ENCODE measurements at places on chromosomes 7 and 10.

DNA sequence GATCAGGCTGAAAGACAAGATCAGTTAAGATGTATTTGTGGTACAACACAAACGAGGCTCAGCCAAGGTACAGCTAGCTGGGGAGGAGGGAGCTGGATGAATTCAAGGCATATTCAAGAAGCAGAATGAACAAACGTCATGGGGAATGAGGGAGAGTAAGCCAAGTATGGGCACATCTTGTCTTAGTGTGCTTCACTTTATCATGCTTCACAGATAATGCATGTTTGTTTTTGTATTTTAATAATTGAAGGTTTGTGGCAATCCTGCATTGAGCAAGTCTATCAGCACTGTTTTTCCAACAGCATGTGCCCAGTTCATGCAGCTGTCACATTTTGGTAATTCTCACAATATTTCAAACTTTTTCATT, 135.4 kb downstream of the HIBADH start:
- DNase-seq, result no peak

- DNase-seq, result no peak
These were observed 21.6 kb upstream of the SAR1A start for GRCh38 chr10:70191972-70192305.

DNA sequence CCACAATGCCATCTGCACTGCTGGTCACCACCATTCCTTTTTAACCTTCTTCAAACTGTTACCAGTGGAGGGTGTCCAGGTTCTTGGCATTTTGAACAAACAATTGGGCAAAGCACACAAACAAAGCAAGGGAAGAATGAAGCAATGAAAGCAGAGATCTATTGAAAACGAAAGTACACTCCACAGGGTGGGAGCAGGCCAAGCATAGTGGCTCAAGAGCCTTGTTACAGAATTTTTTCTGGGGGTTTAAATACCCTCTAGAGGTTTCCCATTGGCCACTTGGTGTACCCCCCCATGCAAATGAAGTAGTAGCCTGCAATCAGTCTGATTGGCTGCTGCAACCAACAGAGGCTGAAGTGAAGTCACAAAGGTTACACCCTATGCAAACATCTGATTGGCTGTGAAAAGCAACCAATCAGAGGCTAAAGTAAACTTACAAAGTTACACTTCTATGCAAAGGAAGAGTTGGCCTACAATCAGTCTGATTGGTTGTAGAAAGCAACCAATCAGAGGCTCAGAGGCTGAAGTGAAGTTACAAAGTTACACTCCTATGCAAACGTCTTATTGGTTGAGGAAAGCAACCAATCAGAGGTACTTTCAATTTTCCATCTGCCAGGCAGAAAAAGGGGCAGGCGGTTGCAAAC, 103.2 kb upstream of the WAC start:
- DNase-seq, result no peak

GRCh38 chr7:100059251-100059739, 9.7 kb downstream of the ZSCAN21 start:
- no peak for DNase-seq

DNA sequence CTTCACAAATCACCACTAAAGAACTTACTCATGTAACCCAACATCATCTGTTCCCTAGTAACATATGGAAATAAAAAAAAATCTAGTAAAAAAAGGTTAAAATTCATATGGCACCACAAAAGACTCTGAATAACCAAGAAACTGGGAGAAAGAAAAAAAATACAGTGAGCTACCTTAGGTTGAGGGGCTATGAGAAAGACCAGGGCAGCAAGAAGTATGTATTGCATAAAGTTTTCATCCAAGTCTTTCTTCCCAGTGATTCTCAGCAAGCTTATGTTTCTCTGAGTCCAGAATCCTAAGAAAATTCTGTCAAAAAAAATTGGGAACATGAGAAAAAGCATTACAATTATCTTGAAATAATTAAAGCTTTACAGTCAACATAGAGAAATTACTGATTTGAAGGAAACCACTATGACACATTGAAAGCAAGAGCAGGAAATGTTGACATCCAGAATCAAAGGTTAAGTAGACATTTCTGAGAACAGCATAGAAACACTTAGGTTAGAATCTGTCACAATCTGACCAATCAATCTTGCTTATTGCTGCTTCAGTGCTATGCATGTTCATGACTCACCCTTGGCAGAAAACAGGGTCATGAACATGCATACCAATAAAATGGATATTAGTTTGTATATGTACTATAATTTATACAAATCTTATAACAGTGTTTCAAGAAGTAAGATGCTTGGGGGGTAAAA, 494.0 kb upstream of the POT1 start:
- no peak for DNase-seq

All from putamen (tissue), 1 donor.